ENCODE measurements at places on chromosomes 1 and 21.

- no peak for DNase-seq
These were observed 28.3 kb downstream of the VANGL2 start for GRCh38 chr1:160428655-160429054.

- DNase-seq: no peak
These were observed 284.4 kb upstream of the PKN2 start for GRCh38 chr1:88399690-88400089.

DNA sequence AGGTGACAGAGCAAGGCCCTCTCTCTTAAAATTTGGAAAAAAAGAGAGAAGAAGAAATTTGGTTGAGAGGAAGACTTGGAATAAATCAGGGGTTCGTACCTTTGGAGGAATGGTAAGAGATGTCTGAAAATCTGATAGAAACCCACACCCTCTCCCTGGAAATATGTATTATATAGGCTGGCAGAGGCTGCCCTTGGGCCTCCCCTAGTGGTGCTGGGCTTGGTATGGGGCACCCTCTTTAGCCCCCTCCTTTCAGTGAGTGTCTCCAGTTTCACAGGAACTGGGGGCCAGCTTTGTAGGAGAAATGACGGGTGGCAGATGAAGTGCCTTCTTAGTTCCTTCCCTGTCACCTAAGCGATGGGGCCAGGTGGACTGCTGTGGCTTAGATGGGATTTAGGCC, 82.9 kb upstream of the SLC2A1 start:
- DNase-seq: no peak

- no peak for DNase-seq
These were observed 19.3 kb upstream of the ZNF326 start for GRCh38 chr1:89975540-89976125.

DNA sequence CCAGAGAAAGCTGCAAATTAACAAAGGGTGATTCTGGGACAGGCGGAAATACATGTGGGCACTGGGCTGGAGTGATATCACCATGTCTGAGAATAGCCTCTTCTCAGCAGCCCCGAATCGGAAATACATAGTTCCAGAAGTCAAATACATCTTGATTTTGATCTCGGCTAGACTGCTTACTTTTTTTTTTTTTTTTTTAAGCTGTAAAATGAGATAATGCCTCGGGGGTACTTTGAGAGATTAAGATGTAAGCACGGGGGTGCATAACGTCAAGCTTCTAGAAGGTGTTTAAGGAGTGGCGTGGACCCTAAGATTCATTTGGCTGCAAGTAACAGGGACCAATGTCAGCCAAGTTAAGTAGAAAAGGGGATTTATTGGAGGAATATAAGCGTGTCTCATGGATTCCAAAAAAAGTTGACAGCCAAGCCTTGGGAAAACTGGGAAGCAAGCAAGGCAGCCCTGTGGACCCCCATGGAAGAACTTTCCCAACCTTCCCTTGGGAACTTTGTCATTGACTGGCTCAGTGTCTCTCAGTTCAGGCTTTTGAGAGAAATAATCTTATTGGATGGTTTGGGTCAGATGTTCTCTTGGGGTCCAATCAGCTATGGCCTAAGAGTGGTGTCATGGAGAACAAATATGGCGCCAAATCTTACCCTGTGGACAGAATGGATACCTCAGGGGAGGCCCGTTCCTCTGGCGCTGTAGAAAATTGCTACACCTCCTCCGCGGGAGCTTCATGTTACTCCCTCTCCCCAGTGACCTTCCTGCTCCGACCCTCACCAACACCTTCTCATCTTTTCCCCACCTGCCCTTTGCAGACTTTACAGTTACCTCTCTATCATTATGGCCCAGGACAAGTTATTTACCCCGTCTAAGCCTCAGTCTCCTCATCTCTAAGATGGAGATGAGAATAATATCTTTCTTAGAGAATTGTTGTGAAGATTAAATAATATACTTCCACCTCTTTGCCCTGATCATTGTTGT, 186.6 kb downstream of the KAZN start:
- DNase-seq: no peak

- no peak for DNase-seq
These were observed 10.9 kb downstream of the POMGNT1 start for GRCh38 chr1:46187106-46187869.

DNA sequence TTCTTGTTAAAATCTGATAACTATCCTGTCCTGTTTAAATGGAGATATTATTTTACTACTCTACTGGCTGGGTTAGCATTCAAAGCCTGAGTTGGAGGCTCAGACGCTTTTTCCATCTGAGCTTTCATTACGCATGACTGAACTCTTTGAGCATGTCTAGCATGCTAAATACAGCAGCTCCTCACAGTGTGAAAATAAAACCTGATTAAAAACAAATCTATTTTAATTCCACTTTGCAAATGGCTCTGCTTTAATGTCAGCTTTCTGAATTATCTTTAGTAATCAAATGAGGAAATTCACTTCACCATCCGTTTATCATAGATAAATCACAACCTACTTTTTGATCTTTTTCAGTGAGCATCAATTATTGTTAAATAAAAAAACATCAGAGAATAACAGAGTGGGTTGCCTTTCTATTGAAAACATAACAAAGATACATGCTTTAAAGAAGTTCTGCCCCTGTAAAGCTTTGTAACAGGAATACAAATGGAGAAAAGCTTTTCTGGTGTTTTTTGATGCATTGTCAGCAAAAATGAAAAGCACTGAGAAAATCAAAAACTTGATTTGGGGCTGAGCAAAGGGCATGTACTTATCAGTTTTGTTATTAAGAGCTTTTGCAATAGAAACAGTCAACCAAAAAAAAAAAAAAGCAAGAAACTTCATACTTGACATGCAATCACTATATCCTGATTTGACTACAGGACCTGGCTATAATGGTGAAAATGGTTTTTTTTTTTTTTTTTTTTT, 3.5 kb upstream of the SPEN start:
- no peak for DNase-seq

GRCh38 chr1:36384542-36385409, 948 bp downstream of the STK40 start:
- peak; percentile 75 for DNase-seq

DNA sequence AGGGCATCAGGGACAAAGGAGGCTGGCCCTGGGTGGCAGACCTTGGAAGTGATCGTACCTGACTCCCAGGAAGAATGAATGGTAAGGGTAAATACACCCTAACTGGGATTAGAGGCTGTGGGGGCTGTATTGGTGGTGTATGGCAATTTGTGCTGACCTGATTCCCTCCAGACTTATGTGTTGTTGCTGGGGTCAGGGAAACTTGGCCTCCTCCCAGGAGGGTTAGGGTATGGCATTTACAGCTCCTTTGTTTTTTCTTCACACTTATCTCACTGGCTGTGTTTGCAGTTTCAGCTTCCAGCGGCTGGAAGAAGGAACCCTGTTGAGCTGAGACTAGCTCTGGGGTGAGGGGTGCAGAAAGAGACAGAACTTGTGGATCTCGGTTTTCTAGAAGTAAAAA, 8.2 kb downstream of the VANGL1 start:
- DNase-seq: no peak

DNA sequence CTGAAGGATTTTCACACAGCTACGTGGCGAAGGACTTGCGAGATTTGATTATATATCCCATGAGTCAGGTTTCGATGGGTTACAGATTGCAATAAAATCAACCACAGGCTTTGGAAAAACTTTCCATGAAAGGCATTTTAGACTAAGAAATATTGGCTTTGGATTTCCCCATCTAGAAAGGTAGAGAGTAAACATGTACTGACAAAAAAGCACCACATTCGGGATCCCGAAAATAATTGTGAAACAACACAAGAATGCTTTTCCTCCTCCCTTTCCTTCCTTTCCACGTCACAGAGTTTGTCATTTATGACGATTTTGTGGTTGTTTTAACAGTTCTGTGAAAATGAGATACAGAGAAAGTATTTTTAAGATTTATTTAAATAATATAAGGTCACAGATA, 38.5 kb downstream of the TGFB2 start:
- DNase-seq: no peak

- DNase-seq: no peak
These were observed 25.6 kb downstream of the H6PD start for GRCh38 chr1:9260059-9260766.

All from sciatic nerve (tissue), 2 donors.